GF-D8 (cell line): ENCODE measurements at places on chromosomes 4 and X.
A peak's percentile ranks its signal among the peaks of the same experiment; 100 is the strongest.

GRCh38 chr4:55347610-55348228, 1.7 kb downstream of the SRD5A3 start:
- DNase-seq, result no peak

DNA sequence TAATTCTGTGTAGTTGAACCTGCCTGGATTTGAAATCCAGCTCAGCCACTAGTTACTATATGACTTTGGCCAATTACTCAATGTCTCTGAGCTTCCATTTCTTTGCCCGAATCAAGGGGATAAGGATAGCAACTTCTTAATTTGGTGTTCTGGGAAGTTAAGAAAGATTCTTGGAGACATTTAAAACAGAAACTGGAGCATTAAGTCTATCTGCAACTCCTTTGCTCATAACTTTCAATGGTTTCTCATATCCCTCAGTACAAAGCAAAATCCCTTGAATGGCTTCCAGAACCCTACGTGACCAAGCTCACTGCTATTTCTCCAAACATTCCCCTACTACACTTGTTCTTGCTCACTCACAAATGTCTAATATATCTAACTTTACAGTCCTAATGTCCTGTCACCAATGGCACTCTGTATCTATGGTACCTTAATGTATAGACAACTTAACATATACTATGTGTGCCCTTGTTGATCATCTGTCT, 849.1 kb upstream of the SLIT2 start:
- DNase-seq, result no peak

- DNase-seq, result no peak
Measured at GRCh38 chr4:165537028-165537648, 158.3 kb downstream of the CPE start.

- DNase-seq, result no peak
Measured at GRCh38 chr4:182201871-182202270, 41.3 kb upstream of the TENM3 start.

DNA sequence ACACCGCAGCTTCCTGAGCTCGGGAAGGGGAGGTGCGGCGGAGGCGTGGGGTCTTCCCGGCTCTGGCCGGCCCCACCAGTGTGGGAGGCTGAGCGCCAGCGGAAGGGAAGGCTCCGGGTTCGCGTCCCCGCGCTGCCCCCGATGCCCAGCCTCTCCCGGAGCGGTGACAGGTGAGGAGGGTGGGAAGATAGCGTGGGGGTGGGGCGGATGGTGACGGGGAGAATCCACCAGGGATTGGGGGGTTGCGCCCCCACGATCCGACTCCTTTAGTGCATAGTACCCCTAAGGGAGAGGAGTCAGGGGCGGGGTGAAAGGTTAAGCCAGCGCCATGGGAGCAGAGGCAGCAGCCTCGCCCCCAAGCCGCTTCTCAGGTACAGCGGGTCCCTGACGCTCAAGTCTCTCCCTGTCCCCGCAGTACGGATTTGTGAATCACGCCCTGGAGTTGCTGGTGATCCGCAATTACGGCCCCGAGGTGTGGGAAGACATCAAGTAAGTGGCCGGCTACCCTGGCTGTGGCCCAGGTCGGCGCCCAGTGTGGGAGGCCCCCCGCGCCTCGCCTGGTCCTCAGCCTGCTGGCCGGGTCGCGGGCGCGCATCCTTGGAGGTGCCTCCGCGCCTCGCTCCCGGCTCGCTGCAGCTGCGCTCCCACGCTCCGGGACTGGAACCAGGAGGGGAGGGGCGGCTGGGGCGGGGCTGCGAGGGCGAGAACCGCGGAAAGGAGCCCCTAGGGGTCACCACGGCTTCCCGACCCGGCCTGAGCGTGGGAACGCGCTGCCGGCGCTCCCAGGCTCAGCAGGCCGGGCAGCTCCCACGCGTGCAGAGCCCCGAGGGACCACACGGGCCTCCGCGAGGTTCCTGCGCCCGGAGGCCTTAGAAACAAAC, 791 bp downstream of the GUCY1B1 start:
- DNase-seq, result no peak

DNA sequence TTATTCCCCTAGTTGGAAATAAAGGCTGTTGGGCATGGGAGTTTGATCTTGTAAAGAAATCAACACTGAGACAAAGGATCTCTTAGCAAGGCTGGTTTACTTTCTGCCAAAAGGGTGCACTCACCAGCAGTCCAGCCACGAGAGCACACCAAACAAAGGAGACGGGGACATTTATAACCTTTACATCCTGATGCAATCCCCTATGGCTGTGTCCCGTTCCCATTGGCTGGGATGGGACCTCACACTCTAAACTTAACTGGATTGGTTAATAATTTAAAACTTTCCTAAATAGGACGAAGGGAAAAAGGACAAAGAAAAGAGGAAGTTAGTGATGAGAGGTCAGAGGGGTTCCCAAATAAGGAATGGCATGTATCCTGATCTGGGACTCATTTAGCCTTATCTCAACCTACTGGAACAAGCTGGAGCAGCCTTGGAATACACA, 17.9 kb downstream of the METAP1 start:
- no peak for DNase-seq

DNA sequence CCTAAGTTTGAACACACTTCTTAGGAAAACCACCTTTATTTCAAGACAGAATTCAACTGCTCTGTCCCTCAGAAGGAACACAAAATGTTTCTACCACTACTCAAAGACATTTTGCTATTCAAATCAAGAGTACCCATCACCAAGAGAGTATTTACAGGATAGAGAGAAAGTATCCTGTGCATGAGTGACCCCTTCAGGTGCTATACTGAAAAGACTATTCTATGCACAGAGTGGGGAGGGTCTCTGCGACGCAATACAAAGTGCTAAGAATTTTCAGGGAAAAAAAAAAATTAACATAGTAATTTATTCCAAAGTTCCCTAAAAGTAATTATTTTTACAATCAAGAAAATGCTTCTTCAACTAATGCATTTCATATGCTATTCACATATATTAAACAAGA, 346.4 kb upstream of the FAM241A start:
- DNase-seq, result no peak

GRCh38 chrX:150438165-150438564, 75.0 kb downstream of the MAMLD1 start:
- no peak for DNase-seq

DNA sequence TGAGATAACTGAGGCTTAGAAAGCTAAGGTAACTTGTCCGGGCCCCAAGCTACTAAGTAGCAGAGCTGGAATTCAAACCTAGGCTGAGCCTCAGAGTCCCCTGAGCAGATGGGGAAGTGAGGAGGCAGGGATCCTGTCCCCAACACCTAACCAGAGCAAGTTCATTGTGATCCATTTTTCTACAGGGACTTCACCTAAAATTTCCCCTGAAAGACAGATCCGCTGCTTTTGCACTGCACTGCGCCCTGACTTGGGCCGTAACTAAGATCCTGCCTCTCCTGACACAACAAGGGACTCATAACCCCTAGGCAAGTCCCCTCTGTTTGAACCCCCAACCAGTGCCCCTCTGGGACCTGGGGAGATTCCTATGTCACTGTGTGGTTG, 25.6 kb upstream of the MTM1 start:
- DNase-seq, result no peak

- no peak for DNase-seq
Measured at GRCh38 chr4:24867766-24868296, 45.0 kb downstream of the CCDC149 start.

- DNase-seq, result no peak
Measured at GRCh38 chrX:113726898-113727297, 857.0 kb upstream of the HTR2C start.

DNA sequence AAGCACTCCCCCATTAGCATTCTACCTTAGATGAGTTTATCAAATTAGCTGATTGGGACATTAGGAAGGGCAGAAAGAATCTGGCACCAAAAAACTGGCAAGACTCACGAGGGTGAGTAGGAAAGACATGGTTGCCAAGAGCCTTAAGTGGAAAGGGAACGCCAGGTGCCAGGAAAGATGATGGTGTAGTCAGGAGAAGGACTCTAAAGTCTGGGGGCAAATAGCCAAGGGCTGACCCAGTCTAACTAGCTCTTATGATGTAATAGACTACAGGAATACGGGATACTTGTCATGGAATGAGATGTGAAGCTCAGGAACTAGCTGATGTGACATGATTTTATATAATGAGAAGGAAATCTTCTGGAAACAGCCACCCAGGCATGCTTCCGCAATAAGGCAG, 94.8 kb downstream of the MBNL3 start:
- DNase-seq, result no peak

- DNase-seq, result no peak
Measured at GRCh38 chrX:68659385-68659784, 11.9 kb downstream of the STARD8 start.

GRCh38 chr4:158787709-158788475, 19.1 kb downstream of the FNIP2 start:
- DNase-seq, result no peak

DNA sequence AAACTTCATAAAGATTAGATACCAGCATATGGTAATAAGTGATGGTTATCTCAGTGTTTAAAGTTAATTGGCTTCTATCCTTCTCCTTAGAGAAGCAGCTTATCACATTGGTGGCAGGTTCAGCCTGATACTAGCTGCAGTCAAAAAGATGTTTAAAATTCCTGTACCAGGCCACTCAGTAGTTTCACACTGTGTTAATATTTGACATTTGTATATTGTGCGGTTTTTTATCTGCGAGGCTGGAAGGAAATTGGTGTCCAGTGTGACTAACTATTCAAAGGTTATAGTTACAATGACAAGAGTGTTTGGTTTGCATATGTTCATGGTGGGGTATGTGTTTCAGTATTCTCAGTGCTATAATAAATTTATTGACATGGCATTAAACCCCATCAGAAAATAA, 27.5 kb upstream of the TBC1D8B start:
- no peak for DNase-seq

GRCh38 chr4:181150191-181150590, 1093.0 kb upstream of the TENM3 start:
- DNase-seq, result no peak

DNA sequence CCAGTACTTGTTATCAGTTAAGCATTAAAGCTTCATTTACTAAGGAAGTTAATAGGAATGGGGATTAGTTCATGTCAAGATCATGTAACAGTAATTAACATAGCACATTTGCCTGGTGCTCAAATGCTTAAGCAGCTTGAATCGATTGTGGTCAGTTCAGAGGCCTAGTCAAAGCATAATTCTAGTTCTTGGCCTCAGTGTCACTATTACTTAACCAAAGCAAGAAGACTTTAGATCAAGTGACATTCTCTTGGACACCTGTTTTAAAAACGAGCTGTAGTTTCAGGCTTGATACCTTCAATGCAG, 115.2 kb upstream of the BMPR1B start:
- no peak for DNase-seq

GRCh38 chr4:87465739-87466366, 43.5 kb downstream of the NUDT9 start:
- DNase-seq, result peak; percentile 15

DNA sequence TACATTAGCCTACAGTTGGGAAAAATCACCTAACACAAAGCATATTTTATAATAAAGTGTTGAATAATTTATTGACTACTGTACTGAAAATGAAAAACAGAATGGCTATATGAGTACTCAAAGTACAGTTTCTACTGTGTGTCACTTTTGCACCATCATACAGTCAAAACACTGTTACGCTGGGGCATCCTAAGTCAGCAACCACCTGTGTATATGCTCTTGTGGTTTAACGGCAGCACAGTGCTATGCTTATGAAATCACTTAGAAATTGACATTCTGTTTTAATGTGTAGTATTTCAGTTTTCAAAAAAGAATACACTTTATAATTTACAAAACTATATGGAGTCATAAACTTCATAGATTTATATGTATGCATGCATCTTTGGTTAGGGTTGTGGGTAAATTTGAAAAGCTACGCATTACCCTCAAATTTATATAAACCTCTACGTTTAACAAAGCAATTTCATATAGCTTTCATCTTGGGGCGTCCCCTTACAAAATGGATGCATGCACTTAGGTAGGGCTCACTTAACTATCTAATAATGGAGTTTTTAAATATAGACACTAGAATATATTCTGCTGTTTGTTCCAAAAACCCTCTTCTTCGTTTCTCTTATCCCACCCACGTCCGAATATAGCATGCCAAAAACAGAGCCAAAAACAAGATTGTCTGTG, 690 bp upstream of the NEIL3 start:
- DNase-seq, result peak; percentile 81

GRCh38 chrX:2410279-2411020, 90.3 kb downstream of the DHRSX start:
- no peak for DNase-seq

GRCh38 chr4:80875642-80876041, 154.9 kb upstream of the BMP3 start:
- DNase-seq, result no peak

- no peak for DNase-seq
Measured at GRCh38 chr4:184587221-184587620, 62.0 kb downstream of the CASP3 start.

DNA sequence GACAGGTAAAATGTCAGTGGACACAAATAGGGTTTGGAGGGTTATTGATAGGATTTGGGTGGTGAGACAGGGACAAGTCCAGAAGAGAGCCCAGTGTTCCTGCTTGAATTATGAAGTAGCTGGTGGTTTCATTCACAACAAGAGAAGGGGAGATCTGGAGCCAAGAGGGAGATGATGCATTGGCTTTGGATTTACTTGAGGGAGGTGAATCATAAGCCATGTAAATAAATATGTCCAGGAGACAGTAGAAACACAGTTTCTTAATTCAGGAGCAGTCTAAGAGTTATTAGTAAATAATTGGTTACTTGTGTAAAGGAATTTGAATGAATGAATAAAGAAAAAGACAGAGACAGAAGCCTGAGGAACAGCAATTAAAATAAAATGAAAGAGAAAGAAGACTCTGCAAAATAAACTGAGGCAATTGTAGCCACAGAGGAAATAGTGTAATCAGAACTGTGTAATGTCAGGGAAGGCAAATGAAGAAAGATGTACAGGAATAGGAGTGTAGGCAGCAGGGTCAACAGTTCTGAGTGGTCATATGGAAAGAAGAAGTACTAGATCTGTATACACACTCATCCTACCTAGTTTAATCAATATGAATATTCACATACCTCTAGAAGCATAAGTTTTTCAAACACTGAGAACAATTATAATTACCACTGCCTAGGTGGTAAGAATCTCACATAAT, 50.2 kb upstream of the CXCL8 start:
- no peak for DNase-seq

DNA sequence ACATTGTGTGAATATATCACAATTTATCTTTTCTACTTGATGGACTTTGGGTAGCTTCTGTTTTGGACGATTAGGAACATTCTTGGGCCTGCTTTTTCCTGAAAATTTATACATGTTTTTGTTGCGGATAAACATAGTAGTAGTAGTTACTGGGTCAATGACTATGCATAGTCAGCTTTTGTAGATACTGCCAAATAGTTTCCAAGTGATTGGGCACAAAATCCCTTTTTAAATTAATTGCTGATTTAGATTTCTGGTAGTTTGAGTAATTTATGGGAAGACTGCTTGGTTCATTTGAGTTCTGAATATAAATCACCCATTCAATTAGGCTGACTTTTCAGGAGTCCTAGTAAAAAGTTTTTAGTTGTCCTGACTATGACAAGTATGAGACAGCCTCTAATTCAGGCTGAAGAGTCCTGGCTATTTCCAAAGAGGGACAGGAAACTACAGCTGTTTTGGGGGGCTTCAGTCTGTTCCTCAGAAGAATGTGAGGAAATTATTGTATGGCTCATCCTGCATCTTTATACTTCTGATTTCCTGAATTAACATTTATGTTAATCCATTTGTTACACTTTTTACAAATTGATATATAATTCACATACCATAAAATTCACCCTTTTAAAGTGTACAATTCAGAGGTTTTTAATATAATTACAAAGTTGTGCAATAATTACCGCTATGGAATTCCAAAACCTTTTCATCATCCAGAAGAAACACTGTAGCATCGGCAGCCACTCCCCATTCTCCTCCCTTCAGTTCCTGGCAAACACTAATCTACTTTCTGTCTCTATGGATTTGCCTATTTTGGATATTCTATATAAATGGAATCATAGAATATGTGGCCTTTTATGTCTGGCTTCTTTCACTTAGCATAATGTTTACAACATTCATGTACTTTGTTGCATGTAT, 14.2 kb downstream of the LRP2BP start:
- no peak for DNase-seq
